ENCODE measurements at places on chromosomes 11 and 22.

- DNase-seq: no peak
- no peaks in the 10 kb centered on the region for H3K36me3 ChIP-seq
- no peak overlapping the region for H3K27ac ChIP-seq
- peaks cover 42% of the 10 kb centered on the region for H3K4me1 ChIP-seq
Measured at GRCh38 chr11:69905611-69906452, 86.6 kb upstream of the FGF3 start.

DNA sequence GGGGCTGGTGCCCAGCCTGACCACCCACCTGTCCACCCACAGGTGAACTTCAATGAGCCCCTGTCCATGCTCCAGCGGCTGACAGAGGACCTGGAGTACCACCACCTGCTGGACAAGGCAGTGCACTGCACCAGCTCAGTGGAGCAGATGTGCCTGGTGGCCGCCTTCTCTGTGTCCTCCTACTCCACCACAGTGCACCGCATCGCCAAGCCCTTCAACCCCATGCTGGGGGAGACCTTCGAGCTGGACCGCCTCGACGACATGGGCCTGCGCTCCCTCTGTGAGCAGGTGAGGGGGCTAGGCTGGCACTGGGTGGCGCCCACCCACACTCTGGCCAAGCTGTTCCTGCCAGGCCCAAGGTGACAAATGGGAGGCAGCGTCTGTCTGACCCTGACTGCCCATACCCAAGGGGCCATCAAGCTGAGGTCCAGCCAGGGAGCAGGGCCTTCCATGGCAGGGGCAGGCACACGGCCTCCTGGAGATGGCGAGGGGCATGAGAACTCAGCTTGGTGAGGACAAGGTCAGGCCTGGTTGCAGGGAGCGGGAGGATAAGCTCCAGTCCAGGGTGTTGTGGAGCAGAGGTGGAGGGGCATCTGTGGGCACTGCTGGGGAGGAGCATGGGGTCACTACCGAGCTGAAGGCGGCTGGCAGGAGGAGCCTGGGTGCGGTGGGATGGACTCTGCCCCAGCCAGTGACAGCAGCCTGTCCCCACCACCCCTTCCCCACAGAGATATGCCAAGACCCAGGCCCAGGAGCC lies 77.7 kb downstream of the MORC2 start:
- H3K27me3 ChIP-seq: peaks cover 10% of the 10 kb centered on the region
- no peaks in the 10 kb centered on the region for H3K4me1 ChIP-seq
- H3K4me3 ChIP-seq: no peak overlapping the region

DNA sequence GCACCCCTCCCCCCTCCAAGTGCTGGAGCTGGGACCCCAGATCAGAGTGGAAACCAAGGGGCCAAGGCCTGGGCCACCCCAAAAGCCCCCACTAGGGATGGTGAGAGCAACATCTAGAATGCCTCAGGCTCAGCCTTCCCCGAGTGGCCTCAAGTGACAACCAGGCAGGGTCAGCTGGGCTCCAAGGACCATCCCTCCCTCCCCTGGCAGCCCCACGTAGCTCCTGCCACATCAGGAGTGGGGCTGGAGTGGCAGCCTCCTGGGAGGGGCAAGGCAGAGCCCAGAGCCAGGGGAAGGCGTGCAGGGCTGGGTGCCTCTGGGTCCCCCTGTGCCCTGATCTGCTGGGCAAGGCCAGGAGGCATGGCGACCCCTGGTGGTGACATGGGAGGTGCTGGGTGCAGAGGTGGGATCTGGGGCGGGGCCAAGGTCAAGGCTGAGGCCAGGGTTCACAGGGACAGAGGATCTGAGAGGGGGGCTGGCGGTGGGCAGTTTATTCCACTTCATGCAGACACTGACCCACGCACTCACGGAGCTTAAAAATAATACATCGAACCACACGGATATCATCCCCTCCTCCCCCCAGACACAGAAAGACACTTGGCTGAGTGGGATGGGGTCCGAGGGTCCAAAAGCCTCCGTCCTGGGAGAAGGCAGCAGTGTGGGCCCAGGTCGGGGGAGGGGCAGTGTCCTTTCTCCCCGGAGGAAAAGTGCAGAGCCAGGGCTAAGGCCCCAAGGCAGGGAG lies 15.8 kb upstream of the EHD1 start:
- peaks cover 26% of the 10 kb centered on the region for H3K4me1 ChIP-seq
- H3K4me3 ChIP-seq: no peak overlapping the region
- DNase-seq: peak; percentile 96

- peaks cover 10% of the 10 kb centered on the region for H3K4me1 ChIP-seq
- H3K36me3 ChIP-seq: no peaks in the 10 kb centered on the region
- DNase-seq: no peak
- H3K4me3 ChIP-seq: no peak overlapping the region
- no peak overlapping the region for H3K27ac ChIP-seq
Measured at GRCh38 chr11:75872887-75873416, 57.9 kb downstream of the UVRAG start.
